ENCODE measurements at places on chromosomes 6 and 20.

DNA sequence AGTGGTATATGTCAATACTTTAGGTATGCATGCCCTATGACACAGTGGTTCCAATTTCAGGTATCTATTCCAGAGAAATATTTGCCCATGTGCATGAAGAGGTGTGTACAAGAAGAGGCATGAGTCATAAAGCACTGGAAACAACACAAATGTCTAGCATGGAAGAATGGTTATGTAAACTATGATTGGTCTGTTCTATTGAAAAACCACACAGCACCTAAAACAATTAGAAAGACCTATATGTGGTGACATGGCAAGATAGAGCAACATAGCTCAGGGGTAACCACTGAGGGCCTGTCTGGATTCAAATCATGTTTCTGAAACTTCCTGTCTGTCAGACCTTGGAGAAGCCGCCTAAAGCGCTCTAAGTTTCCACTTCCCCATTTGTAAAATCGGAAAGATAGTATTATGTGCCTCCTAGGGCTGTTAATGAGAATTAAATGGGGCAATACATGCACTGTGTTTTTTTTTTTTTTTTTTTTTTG lies 76.0 kb upstream of the SHLD1 start:
- DNase-seq: no peak

- no peak for DNase-seq
These were observed 32.2 kb upstream of the OCSTAMP start for GRCh38 chr20:46582648-46583047.

- peak; percentile 10 for DNase-seq
These were observed 65.9 kb downstream of the PTPN1 start for GRCh38 chr20:50575865-50576720.

DNA sequence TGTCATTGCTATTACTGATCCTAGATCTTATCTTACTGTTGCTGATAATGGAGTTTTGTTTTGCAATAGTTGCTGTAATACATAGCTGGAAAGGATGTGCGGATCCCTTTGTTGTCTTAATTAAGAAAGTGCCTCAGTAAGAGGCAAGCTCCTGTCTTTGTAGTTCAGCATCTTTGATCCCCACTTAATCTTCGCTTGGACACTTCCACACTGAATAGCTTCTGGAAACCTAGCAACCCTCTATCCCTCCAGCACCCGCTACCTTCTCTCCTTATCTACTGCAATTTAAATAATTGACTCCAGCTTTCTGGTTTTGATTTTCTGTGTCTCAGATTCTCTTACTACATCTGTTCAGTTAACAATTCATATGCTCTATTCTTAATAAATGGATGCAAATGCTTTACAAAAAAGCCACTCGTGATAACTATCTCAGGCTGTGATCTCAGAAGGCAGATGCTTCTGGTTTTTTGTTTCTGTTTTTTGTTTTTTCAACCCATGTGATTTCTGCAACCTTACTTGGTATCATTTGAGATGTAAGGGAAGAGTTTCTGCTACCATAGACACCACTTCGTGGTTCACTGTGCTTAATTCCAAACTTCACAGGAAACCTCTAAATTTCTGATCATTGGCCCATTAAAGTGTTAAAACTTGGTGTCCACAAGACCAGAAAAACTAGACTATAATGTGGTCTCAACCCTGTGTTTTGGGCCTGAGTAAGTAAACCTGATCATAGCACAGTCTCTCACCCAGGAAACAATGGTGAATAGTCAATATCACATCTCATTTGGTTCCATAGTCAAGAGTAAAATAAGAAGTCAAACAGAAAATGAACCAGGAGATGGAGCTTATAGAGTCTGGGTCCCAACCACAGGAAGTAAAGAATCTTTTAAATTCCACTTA lies 352.1 kb upstream of the SOX4 start:
- DNase-seq: no peak

DNA sequence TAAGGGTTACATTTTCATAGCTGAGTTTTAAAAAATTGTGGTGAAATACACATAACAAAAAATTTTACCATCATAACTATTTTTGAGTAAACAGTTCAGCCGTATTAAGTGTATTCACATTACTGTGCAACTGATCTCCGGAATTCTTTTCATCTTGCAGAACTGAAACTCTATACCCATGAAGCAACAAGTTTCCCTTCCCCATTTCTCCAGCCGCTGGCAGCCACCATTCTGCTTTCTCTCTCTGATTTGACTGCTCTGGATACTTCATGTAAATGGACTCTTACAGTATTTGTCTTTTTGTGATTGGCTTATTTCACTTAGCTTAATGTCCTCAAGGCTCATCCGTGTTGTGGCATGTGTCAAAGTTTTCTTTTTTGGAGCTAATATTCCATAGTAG lies 341.6 kb downstream of the QKI start:
- no peak for DNase-seq

DNA sequence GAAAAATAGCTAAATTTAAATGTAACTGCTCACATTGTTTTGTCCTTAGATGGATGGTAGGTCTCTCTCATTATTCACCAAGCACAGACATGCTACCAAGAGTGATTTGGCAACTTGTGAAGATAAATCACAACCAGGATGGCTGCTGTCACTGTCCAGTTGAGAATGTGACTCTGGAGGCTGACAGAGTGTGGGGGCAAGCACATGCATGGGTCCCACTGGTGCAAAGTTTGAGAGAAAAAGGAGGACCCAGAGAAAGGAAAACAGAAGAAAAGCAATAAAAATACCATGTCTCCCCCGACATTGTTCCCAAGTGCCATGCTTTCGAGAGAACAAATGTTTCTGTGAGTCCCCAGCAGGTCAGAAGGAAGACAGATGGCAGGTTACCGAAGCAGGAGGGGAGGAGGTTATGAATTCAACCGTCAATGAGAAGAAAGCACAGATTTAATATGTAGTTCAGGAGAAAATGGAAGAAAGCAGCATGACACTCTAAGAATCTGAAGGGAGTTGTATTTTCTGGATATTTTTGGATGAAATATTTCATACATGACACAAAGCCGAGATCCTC lies 73.0 kb upstream of the TSHZ2 start:
- DNase-seq: no peak

DNA sequence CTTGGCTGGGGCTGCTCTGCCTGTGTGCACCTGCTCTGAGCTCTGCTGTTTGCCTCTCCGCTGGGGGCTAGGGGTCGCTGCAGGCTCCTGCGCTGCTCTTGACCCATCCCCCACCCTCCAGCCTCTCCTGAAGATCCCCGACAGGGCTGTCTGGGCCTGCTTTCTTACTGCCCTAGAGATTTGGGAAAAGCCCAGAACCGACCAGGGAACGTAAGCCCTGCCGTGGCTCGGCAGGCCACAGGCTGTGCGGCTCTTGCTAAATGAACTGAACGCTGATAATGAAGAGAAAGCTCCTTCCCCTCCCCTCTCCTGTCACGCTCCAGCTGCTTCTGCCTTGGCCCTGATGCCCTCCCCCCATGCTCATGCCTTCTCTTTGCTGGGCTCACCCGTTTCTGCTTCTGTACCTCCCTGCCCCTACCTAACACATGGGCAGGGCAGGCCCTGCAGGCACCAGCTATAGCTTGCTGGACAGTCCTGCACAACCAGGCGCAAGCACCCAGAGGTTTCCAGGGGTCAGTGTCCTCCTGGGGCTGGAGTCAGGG lies 32.0 kb upstream of the PCMTD2 start:
- no peak for DNase-seq

DNA sequence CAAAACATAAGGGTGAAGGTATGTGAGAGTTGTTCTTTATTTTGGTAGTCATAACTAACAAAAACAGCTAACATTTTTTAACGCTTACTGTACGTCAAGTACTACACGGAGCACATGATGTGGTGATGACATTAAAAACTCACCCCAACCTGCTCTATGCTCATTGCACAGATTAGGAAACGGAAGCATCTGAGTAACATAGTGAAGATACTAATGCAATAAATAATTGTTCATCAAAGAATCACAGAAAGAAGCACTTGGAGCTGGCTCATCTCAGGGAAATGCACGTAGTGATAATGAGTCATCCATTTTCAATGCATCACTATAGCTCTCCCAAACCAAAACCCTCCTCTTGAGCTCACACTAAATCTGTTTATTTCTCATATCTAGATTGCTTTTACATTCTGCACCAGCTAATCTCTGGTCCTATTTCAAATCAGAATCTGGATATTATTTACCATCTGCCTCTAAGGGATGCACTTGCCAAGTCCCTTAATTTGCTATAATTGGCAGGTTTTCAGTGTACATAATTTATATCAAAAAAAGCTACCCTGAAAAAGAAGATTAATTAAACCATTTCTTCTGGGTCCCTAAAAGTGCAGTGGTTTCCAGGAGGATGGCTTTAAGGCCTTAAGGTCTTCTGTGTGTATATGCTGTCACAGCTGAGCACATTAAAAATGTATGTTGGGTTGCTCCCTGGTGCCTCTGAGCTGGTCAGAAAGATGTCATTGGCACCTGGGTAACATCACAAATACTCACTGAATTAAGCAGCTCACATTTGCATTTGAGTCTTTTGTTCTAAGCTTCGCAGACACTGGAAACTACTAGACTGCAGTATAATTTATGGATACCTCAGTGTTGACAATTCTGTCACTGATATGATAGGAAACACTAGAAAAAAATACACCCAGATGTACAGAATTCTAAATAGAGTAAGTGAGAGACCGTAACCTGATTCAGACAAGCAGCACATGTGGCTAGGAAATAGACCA lies 677.4 kb upstream of the CITED2 start:
- peak; percentile 50 for DNase-seq

DNA sequence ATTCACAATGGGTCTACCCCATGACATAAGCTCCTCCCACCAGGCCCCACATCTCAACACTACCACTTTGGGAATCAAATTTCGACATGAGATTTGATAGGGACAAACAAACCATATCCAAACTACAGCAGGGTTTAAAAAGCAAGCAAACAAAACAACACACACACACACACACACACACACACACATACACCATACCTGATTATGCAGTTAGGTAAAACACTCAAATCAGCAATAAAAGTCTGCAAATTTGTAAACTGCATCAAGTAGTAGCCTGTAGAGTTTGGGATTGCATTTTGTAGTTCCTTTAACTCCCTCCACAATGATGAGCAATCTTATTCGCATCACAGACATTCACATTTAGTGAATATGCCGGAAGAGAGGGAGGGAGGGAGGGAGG lies 32.6 kb upstream of the TNFAIP3 start:
- DNase-seq: no peak

- DNase-seq: no peak
These were observed 95.0 kb downstream of the THBS2 start for GRCh38 chr6:169158691-169159090.

- DNase-seq: no peak
These were observed 39.6 kb downstream of the OVOL2 start for GRCh38 chr20:18018100-18018499.

DNA sequence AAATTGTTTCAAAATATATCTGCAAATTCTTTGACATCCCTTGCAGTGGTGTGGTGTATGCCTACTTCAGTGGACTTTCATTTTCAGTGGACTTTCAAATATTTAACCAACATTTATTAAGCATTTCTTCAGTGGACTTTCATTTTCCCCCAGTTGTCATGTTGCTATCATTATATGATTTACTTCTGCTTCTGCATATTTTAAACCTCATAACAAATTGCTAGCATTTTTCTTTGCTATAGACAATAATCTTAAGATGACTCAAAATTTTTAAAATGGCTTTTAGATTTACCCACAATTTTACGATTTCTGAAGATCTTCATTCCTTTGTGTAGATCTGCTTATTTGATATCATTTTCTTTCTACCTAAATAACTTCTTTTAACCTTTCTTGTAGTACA lies 592.7 kb upstream of the SLC35B3 start:
- no peak for DNase-seq

GRCh38 chr6:99743647-99744046 lies 137.0 kb downstream of the PRDM13 start:
- no peak for DNase-seq

DNA sequence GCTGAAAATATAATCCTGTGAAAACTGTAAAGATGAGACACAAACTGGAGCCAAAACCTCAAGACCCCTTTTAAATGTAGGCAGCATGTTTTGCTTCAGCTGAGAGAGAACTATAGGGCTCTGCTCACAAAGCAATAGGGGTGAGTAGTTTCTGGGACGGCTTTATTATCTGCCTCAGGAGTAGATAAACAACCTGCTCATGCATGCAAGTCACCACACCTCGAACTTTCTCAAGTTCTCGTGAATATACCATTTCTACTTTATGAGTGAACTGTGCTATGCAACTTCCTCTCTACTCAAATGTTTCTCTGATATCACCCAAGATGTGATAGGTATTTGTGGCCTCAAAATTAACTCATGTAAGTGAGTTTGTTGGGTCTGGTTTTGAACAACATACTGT lies 7.5 kb upstream of the OOEP start:
- no peak for DNase-seq

DNA sequence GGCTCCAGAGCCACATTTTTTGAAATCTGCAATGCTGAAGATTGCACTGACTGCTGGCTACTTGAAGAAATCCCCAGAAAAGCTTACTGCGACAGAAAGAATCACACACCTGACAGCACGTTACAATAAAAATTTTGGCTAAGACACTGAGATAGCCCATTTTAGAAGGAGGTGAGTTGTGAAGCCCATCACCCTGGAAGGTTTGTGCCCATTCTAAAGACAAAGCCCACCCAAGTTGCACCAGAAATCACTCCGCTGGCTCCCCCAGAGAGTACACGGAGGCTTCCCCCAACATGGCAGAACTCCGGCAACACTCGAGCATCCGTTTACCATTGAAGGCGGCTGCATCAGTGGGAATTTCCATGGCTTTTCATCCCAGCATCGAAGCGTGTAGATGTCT lies 29.4 kb downstream of the LPA start:
- DNase-seq: no peak

DNA sequence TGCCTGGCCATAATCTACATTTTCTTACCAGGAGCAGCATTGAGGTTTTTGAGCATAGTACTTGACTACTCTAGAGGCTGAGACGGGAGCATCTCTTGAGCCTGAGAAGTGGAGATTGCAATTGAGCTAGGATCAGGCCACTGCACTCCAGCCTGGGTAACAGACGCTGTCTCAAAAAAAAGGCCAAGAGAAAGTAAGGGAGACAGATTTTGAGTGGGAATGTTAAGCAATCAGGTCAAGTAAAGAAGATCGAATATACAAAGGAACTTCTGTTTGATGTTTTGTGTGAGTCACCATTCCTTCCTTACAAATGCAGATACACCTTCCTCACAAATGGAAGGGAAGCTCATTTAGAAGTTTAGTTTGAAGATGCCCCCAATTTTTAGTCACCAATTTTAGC lies 4.4 kb downstream of the PNRC1 start:
- DNase-seq: no peak

- no peak for DNase-seq
These were observed 20.4 kb upstream of the RAB23 start for GRCh38 chr6:57242505-57242904.

DNA sequence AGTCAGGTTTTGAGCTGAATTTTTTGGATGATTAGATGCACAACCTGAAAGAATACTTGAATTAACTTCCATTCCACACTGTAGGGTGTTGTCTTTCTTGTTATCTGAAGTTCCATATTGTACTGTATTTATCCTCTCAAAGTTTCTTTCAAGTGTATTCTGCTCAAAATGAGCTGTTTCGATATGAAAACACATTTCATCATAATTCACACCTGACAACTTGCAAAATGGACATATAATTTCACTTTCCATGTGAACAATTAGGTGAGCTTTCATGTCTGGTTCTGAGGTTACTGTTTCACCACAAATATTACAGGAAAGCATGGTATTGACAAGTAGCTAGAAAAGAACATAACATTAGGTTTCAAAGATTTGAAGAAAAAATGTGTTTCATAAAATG lies 1.7 kb downstream of the ZUP1 start:
- DNase-seq: no peak

Data from NCI-H2081 (cell line).